ENCODE measurements at places on chromosomes 7 and 10.
A peak's percentile ranks its signal among the peaks of the same experiment; 100 is the strongest.

- no peak for DNase-seq
These were observed 297.2 kb downstream of the RPS24 start for GRCh38 chr10:78330884-78331283.

- DNase-seq, result no peak
These were observed 997.3 kb downstream of the LRMDA start for GRCh38 chr10:76428551-76429367.

DNA sequence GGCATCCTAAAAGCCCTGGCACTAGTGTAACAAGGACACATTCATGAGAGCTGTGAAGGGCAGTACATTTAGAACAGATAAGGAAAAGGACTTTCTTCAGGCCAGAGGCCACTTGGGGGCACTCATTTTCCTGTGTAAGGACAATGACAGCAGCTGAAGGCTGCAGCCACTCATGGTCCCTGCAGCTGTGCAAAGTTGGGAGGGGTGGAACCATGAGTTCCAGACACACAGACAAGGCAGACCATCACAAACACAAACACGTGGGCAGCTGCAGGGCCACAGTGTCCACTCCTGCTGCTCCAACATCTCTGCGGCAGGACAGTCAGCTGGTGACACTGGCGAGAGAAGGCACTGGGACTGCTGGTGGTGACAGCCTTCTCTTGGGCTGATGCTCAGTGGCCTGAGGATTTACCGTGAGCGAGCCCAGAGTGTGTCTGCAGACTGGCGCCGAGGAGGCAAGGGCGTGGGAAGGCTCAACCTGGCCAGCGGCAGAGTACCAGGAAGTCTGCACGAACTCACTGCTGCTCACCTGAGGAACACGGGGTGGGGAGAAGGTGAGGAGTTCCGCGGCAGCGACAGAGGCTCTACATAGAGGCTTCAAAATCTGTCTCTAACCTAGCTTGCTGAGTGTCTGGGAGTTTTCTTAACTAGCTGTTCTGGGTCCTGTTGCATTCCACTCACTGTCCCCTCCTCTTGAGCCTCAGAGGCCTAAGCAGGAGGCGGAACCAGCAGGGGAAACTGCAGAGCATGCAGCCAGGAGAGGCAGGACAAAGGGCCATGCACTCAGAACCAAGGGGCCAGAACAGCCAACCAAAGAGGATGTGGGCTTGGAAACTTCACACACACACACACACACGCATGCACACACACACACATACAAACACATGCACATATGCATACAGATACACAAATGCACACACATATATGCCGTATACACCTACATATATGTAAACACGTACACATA lies 76.5 kb upstream of the DDC start:
- DNase-seq, result no peak

- no peak for DNase-seq
These were observed 12.1 kb upstream of the STK17A start for GRCh38 chr7:43570688-43571365.

DNA sequence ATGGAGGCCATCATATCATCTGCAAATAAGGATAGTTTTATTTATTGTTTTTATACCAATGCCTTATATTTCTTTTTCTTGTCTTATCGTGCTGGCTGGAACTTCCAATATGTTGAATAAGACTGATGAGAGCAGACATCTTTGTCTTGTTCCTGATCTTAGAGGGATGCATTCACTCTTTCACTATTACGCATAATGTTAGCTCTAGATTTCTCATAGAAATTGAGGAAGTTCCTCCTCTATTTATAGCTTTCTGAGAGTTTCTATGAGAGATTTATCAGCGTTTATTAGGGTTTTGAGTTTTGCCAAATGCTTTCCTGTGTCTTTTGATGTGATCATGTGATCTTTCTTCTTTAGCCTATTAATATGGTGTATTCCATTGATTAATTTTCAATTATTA lies 49.3 kb downstream of the COL28A1 start:
- no peak for DNase-seq

- DNase-seq, result no peak
These were observed 809 bp upstream of the OGA start for GRCh38 chr10:101818872-101819633.

GRCh38 chr10:69612760-69613159 lies 17.3 kb upstream of the FAM241B start:
- no peak for DNase-seq

DNA sequence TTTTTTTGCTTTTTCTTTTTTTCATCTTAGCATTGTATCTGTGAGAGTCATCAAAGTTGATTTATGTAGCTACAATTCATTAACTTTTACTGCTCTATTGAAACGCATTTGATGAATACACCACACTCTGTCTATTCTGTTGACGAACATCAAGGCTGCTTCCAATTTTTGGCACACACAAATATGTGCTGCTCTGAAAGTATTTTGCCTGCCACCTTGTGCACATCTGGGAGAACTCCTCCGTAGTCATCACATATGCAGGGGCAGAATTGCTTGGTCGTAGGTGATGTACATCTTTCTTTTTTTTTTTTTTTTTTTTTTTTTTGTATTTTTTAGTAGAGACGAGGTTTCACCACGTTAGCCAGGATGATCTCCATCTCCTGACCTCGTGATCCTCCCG lies 796.8 kb downstream of the KCNMA1 start:
- peak; percentile 0 for DNase-seq

- no peak for DNase-seq
These were observed 50.2 kb downstream of the PTPN12 start for GRCh38 chr7:77587272-77587671.

DNA sequence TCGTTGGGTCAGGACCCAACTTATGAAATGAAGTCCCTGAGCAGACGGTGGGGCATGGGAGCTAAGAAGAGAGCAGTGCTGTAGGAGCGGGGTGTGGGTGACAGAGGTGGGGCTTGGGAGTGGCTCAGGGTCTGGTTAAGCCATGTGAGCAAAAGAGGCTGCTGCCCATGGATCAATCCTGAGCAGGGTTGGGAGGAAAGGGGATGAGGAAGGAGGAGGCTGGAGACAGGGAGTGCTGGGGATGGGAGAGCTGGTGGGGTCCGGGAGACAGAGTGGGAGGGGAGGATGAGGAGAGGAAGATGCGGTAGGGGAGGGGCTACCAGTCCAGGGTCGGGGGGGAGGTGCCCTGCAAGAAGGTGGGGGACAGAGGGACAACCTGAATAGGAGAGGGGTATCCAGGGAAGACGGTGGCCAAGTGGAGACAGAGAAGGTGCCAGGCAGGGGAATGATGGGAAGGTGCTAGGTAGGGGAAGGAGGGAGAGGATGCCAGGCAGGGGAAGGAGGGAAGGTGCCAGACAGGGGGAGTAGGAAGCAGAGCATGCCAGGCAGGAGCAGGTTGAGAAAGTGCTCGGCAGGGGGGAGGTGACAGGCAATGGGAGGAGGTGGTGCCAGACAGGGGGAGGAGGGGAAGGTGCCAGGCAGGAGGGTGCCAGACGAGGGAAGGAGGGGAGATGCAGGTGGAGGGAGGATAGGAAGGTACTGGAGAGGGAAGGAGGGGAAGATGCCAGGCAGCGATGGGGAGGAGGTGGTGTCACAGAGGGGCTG lies 27.5 kb upstream of the SMARCD3 start:
- DNase-seq, result no peak

GRCh38 chr7:32043688-32044087 lies 26.5 kb downstream of the PDE1C start:
- no peak for DNase-seq

- no peak for DNase-seq
These were observed 761 bp downstream of the PTF1A start for GRCh38 chr10:23192712-23193434.

DNA sequence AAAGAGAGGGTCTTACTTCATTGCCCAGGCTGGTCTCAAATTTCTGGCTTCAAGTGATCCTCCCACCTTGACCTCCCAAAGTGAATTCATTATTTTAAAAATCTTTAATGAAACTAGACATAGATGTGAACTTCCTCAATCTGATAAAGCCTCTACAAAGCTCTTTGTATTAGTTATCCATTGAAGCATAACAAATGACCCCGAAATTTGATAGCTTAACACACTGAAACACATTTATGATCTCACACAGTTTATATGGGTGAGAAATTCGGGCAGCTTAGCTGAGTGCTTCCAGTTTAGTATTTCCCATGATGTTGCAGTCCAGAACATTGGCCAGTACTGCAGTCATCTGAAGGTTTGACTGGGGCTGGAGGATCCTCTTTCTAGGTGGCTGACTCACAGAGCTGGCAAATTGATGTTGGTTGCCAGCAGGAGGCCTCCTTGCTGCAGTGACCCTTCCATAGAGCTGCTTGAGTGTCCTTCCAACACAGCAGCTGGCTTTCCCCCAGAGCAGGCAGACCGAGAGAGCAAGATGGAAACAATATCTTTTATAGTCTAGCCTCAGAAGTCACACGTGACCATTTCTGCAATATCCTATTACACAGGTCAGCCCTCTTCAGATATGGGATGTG lies 16.6 kb upstream of the WNT8B start:
- DNase-seq, result no peak

GRCh38 chr10:95504246-95504691 lies 56.9 kb downstream of the SORBS1 start:
- DNase-seq, result no peak

- DNase-seq, result no peak
These were observed 15.0 kb upstream of the NPS start for GRCh38 chr10:127534074-127534473.

GRCh38 chr10:80163741-80164341 lies 31.3 kb downstream of the PLAC9 start:
- DNase-seq, result no peak

GRCh38 chr7:149733131-149733923 lies 40.1 kb downstream of the ZNF467 start:
- DNase-seq, result no peak

DNA sequence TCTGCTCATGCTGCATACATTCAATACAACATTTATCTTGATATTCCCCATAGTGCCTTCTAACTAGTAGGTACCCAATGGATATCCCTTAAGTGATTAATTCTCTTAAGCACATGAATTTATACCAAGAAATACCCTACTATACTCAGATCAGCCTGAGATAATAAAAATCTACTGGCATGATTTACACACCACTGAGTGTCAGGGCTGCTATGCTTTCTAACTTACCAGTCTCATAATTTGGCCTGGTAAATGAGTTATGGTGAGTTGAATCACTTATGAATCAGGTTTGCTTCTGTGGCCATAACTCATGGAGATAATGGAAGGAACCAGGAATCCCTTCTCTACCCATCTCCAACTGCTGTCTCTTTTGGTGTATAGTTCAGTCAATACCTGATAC lies 122.8 kb downstream of the THSD7A start:
- DNase-seq, result no peak

- DNase-seq, result no peak
These were observed 329.2 kb upstream of the LRGUK start for GRCh38 chr7:133797818-133798520.

DNA sequence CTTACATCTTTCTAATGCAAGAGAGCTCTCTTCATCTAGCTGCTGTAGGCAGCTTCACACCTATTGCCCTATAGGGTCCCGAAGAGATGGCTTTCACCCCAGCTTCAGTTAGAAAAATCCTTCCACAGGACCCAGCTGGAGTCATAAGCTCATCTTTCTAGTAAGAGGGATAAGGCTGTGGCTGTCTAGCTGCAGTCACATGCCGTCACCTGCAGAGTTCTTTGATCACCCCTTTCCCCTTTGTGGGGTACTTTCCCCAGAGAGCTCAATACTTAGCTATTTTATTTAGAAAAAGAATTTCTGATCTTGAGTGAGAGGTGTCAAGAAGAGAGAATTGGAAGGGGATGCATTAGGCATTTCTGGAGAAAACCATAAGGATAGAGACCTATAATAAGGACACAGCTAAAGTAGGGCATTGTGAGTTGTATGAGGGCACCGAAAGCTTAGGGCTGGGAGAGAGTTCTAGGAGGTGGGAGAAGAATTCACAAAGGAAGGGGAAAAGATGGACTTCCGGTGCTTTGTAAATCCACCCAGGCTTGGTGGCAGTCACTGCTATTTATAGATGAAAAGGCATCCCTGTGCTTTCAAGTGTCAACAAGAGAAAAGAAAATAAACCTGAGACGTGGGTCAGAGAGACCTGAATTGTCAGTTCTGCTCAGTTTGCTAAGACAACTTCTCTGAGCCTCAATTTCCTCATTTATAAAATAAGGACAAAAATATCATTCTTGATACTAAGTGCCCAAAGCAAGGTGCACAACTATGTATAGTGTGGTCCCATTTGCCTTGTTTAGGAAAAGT lies 11.1 kb upstream of the ST8SIA6 start:
- no peak for DNase-seq

DNA sequence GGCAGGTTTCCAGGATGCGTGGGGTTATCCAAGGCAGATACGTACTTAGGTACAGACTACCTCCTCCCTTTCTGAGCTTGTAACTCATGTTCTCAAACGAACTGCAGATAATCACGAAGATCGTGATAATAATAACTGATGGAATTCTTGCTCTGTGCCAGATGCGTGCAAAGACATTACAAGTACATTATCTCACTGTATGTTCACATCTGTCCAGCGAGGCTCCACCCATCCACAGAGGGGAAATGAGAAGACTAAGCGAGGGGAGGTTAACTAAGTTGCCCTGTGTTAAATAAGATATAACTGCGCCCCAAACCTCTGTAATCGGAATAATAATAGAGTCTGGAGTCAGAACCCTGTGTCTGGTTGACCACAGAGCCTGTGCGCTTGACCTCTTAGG lies 1.9 kb downstream of the GALNT17 start:
- DNase-seq, result no peak

GRCh38 chr7:106885652-106886051 lies 20.6 kb downstream of the PIK3CG start:
- DNase-seq, result no peak

DNA sequence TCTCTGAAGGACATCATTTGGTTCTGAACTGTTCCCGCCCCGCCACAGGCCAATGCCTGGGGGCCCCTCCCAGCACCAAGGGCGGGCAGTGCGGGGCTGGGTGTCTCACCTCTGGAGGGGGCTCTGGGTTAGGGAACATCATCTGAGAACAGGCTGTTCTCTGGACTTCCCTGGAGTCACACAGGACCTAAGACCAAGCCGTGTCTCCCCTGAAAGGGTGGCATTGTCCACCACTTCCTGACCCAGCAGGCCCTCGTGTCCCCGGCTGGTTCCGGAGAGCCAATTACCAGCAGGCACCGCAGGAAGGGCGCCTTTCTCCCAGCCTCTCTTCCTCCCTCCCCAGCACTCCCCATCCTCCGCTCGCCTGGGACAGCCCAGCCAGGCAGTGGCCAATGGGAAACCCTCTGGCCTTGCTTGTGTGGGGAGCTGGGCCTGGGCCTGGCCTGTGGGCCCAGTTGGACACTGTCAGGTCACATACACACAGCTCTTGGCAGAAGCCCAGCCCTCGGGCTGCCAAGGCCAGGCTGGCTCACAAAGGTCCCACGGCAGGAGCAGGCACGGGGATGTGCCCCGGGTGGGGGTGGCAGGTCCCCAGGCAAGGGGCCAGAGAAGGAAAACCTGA lies 119.5 kb downstream of the SPDYE5 start:
- no peak for DNase-seq
